ENCODE measurements at places on chromosomes 6 and 20.

DNA sequence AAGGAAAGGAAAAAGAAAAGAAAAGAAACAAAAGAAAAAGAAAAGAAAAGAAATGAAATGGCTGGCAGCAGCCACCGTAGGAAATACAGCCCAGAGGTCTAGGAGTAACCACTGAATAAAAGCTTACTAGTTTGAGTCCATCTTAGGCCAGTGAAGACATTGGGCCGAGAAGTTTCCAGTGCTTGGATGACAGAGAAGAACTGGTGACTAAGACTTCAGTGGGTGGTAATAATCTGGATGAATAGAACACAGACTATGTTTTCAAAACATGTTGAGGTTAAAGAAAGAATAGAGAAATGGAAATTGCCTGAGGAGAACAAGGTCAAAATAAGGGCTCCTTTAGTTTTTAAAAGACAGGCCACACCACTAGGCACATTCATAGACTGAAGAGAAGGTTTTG is 198.8 kb downstream of the ATXN1 start:
- DNase-seq = no peak

DNA sequence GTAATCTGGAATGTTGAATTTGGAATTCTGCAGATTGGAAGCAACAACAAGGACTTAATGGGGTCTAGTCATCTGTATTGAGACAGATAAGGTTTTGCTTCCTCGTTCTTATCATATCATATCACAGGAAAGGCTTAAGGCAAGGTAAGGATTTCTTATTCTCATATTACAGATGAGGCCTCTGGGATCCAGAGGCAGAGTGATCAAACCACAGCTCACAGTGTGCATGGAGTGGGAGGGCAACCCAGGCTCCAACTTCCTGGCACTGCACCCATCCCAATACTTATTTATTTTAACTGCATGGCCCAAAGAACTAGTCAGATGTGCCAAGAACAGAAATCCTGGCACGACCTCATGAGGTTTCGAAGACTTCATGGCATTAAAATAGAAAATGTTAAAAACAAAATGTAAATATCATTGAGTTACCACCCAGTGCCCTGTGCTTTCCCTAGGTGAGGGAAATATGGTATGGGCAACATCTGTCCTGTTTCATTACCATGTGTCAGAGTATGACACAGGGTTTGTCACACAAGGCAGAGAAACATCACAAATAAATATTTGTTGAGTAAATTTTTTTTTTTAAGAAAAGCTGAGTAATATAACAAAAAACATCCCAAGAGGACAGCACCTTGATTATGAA is 191.9 kb downstream of the ISM1 start:
- no peak for DNase-seq

DNA sequence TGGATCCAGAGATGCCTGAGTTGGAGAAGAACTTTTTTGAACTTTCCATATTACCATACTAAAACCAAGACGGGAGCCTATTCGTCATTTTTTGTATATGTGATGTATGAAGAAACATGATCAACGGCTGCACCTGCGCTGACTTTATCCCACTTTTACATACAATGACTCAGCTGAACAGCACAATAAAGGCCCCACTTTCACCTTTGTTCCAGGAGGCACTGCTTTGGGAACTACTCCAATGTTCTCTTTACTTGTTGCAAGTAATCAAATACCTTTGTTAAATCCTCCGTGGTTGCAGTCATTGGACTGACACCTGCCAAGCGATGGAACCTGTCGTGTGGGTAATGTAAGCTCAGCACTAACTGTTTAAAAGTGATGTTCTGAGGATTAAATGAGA is 17.3 kb upstream of the BTN3A2 start:
- DNase-seq = no peak

- DNase-seq = no peak
Measured at GRCh38 chr20:47392015-47392720, 35.7 kb upstream of the ZMYND8 start.

DNA sequence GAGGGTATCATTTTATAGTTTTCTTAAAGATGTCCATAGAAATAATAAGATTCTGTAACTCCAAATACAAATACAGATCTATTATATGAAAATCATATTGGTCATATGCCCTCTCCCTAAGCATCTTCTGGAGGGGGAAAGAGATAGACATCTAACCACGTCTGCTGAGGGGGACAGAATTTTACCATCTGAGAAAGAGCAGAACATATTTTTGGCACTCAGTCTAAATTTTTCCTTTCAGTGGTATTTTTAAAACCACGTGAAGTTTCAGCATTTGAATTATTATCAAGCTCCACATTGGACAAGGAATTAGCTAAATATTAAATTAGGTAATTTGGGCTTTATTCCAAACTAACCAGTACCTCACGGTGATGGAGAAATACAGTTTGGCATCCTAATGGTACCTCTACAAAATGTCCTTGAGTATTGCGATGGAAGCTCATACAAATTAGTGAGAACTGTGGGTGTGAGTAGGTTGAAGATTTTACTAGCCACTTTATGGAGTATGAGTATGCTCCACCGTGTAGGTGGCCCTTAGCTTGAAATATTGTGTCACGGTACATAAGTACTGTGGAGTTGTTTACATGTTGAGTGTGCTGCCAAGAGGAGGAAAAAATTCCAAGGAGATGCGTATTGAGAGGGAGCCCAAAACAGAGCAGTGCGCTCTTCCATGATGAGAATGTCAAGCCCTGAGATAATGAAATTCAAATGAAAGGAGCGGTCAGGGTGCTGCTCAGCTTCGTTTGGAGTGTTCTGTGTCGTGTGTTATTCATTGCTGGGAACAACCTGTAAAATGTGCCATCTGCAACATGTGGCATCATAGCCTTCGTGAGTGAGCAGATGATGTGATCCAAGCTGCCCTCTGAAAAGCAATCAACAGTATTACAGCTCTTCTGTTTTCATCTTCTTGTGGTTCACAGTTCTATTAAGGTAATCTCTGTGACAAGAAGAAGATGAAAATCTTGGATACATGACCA is 48.4 kb upstream of the PHACTR2 start:
- no peak for DNase-seq

DNA sequence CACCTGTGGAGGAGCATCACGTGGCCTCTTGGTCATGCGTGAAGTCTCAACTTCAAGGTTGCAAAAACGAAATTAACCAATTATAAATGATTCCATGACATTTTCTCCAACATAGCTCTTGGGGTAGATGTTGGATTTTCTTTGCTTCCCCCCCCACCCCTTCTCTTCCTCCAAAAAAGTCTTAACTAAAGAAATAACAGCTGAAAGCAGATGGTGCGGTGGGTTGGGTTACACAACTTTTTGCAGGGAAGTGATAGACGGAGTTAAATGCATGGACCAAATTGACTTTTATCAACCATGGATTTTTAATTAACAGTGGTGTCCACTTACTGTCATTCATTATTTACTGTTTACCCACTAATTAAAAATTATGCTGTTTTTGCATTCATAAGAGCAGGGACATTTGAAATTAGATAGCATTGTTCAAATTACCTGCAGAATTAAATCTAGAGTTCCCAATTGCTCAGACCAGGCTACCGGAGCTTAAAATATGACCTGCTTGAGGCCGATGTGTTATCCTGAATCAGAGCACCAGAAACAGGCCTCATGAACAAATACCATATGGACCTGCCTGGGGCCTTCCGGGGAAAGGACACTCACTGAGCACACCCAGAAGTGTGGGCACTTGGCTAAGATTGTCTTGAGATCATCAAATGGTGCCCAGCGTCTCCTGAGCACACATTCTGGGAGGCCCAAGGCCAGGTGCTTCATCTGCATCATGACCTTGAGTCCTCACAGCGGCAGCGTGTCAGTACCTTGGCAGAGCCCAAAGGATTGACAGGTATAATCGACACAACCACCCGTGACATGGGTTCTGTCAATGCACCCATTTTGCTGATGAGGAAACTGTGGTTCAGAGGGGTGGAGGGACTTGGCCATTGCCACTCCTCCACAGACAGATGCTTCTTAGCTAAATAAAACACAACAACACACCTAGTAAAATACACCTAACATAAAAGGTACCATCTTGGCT is 41.5 kb downstream of the APCDD1L start:
- DNase-seq = no peak

- DNase-seq = no peak
Measured at GRCh38 chr20:46646659-46647380, 4.4 kb downstream of the SLC13A3 start.

DNA sequence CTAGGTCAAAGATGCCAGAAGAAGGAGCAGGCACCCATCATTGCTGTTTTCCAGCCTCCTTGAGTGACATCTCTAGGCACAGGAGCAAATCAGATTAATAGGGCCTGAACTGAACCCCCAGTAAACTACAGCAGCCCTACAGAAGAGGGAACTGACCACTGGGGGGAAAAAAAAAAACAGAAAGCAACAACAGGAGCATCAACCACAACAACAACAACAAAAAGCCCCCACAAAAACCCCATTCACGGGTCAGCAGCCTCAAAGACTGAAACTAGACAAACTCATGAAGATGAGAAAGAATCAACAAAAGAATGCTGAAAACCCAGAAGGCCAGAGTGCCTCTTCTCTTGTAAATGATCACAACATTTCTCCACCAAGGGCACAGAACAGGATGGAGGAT is 537.4 kb upstream of the BTBD3 start:
- no peak for DNase-seq

DNA sequence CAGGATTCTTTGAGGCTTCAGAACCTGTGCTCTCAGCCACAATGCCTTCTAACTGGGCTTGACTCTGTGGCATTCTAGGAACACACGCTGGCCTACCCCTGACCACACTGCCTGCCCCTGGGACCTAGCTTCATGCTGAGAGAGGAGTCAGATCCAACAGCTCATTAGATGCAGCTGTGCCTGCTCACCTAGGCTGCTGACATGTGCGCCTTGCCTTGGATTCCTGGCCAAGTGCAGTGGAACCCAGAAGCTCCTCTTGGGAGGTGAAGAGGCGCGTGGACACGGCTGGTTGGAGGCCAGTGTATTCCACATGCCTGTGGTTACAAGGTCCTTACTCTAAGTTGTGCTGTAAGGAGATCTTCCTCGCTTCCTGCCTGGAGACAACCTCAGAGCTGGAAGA is 24.7 kb upstream of the KCNK16 start:
- no peak for DNase-seq

DNA sequence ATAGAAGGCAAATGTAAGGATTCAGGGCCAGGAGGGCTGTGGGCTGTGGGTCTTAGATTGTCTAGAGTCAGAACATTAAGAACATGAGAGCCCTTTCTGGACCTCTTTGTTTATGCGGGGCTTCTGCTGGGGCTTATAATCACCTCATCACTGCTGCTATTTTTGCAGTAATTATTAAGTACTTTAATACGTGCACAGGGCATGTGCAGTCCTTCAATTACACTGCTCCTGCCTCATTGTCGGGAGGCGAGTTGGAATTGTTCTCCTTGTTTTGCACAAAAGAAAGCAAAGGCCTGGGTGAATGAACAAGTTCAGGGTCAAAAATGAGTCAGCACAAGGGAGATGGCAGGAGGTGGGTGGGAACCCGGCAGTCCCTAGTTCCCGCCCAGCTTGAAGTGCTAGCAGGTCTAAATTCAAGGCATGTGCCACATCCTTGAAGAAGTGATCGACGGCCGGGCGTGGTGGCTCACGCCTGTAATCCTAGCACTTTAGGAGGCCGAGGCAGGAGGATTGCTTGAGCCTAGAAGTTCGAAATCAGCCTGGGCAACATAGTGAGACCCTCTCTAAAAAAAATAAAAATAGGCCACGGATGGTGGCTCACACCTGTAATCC is 34.4 kb upstream of the PTPN1 start:
- no peak for DNase-seq

DNA sequence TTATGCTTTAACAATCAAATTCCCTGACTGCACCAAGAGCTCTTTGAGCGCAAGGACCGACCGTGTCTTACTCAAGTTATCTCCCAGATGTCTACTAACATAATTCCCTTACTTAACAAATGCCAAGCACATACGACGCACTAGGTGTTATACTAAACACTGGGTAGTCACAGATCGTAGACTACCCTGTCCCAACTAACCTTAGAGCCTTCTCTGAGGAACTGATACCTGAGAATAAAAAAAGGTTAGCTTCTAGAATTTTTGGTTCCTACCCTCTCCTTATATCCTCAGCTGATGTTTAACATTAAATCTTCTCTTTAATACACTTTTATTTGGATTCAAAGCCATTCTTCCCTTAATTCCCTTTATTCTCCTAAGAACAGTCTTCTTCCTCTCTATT is 38.5 kb downstream of the EPB41L2 start:
- DNase-seq = no peak

Measured in activated T-cell treated with anti-CD3 and anti-CD28 coated beads, Interleukin-2, amount 50 U/mL, for 48 hours (primary cell).